ENCODE measurements at places on chromosomes 6 and 20.

GRCh38 chr20:51894619-51895018, 92.3 kb upstream of the SALL4 start:
- DNase-seq, result no peak

- DNase-seq, result no peak
These were observed 241.0 kb downstream of the MYLK4 start for GRCh38 chr6:2509711-2510110.

DNA sequence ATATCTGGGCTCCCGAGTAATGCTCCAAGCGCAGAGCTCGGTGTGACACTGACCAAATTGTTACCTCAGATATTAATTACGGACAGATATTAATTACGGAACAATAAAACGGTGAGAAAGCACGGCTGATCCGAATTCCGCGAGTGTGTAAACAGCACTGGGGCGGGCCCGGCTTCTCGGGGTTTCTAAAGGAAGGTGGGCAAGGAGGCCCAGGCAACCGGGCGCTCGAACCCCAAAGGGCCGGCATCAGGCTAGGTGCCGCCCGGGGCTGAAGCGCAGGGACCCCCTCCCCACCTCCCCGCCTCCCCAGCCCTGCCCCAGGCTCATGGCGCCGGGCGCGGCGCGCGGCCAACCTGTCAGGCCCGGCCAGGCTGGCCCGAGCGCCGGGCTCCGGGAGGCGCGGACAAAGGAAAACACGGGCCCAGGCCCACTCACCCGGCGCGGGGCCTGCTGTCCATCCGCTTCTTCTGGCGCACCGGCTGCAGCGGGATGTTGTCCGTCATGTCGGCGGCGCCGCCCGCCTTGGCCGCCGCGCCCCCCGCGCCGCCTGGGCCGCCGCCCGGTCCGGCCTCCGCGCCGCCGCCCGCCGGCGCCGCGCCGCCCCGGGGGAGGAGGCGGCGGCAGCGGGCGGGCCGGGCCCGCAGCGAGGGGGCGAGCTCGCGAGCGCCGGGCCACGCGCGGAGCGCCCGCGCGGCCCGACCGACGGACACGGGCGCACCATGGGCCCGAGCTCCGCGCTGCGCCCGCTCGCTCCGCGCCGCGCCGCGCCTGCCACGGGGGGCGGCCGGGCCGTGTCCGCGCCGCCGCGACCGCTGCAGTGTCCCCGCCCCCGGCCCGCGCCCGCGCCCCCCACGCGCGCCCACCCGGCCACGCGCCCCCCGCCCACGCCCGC, at the start of gene ATP9A:
TSS of gene ATP9A (minus strand) at position 524 of the 892 bp plus-strand sequence. CDS start at position 503, 21 bp downstream.
- no peak for DNase-seq

DNA sequence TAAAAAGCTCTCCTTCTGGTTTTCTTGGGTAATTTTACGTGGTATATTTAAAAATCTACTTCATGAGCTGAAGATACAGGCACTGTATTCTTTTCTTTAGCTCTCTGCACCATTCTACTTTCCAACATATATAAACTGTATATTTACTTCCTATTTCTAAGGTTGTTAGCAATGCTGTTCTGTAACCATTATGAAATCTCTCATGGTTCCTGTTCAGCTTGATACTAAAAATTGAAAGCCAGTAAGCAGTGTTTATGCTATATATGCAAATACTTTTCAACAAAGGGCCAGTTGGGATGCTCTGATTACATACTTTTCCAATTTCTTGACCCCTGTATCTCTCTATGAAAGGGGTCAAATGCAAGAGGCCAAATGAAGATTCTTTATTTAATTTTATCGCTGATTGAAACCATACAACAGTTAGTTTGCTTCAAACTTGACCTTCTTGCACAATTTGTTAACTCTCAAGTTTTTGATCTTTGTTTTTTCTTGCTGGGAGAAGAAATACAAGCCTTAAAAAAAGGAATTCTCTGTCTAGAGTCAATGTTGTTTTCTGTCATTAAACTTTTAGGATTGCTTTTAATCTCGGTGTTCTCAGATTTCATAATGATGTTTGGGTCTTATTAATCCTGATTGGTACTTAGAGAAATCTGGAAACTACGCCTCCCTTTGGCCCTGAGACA, 223.2 kb downstream of the PRL start:
- no peak for DNase-seq

GRCh38 chr6:127204281-127204680, 62.4 kb upstream of the RNF146 start:
- DNase-seq, result no peak

DNA sequence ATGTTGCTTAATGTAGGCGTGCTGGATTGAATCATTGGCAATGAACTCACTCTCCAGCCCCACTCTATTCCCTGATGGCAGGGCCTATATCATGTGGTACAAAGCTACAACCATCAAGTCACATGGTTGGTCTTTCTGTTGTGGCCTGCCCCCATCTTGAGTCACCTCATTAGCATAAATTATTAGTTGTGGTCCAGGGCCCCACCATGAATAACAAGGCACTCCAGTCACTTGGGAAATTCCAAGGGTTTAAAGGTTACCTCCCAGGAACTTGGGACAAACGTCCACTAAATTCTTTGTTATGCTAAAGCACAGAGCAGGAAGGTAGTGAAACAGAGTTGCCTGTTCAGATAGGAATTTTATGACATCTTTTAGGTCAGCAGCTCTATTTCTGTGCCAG, 193.7 kb downstream of the SLC35F1 start:
- DNase-seq, result no peak

DNA sequence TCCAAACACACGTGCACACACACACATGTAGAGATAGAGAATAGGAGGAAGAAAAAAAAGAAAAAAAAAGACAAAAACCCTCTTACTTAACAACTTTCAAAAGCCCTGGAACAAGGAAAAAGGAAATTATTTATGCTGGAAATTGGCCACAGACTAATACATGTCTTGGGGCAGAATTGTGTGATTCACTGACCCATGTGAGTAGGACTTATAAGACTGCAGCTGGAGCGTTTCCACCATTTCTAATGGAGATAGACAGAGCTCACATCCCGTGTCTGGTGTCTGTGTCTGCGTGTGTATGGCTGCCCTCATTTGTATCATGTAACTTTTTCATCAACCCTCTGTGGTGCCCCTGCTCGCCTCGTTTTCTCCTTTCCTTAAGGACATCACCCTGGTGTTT, 99.8 kb upstream of the PDE10A start:
- DNase-seq, result no peak

DNA sequence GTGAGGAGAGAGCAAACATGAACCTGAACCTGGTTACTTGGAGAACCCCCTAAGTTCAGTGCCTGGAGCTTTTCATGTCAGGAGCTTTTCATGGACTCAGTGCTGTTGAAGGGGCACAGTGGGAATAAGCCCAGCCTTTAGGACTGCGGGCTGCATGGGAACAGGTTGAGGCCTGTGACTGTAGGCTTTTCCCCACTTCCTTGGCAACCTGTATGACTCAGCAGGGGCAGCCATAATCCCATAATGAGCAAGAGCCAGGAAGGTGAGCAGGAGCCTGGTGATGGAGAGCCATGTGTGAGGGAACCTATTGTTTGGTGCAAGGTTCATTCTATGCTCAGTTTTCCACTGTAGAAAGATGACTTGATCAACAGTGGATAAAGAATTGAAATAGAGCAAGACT, 23.4 kb downstream of the MEP1A start:
- no peak for DNase-seq

GRCh38 chr6:134903448-134903847, 46.5 kb downstream of the ALDH8A1 start:
- DNase-seq, result no peak

DNA sequence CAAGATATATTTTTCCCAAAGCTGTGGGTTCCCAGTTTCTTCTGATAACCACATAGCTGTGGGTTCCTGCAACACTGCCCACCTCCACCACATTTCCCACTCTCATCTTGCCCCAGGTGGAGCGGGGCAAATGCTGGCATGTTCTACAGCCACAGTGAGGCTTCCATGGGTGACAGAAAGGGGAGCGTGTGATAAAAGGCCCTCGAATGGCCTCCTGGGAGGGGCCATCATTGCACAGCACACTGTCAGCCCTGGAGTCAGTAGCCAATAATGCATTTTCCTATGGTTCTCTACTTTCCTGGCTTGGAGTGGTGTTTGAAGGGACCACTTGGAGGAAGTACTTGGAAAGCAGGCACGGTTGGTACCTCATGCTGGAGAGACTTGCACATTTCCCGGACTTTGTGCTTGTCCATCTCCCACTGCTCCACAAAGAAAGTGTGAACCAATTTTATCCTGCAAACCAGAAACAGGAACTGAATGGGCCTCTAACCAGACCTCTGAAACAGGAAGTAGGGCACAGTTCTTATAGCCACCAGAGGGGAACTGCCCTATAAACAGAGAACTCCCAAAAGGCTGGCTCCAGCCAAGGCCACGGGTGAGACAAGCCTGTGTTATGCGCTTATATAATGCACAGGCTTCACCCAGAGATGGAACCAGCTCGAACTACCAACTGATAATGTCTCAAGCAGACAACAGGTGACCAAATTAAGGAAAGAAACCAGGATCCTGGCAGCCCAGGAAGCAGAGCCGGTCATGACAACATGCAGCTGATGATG, 8.6 kb downstream of the MAP3K5 start:
- no peak for DNase-seq

- no peak for DNase-seq
These were observed 539.4 kb upstream of the BTBD3 start for GRCh38 chr20:11378252-11378651.

GRCh38 chr20:1711826-1712601, 54.4 kb upstream of the SIRPG start:
- no peak for DNase-seq

DNA sequence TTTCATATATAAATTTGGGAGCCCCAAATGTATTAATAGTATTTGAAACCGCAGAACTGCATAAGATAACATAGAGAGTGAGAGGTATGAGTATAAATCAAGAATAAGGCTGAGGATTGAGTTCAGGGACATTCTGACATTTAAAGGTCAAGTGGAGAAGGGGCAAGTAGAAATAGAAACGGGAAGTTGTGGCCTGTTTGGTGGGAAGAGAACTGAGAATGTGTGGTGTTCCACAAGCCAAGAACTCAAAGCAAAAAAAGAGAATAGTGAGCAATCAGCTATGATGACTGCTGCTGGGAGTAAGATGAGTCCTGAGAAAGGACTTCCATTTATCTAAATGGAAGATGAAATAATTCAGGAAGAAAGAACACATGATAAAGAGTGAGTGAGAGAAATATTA, 418.4 kb downstream of the CD109 start:
- no peak for DNase-seq

DNA sequence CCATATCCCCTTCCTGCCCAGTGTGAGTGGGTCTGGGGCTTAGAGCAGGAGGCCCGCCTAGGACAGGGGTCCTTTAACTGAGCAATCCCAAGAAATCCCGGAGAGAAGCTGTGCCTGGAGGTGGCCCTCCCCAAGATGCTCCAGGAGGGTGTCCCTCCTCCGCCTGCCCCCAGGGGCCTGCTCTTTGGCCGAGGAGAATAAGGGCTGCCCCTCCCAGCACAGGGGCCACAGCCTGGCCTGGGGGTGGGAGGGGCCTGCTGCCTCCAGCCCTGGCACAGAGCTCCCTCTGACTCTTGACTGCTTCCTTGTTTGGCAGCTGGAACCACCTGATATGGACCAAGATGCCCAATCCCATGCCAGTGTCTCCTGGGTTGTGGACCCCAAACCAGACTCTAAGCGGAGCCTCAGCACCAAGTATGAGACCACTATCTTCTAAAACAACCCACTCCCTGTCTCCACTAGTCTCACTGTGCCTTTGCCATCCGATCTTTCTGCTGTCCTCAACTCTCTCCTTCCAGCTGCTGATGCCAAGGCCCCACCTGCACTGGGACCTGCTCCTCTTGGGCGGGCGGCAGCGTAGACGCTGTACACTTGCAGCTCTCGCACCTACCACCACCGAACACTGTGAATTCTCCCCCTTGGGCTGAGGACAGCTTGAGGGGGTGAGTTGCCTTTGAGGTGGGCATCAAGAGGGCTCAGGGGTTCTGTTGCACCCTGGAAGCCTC, 54.3 kb downstream of the TCP11 start:
- DNase-seq, result no peak

DNA sequence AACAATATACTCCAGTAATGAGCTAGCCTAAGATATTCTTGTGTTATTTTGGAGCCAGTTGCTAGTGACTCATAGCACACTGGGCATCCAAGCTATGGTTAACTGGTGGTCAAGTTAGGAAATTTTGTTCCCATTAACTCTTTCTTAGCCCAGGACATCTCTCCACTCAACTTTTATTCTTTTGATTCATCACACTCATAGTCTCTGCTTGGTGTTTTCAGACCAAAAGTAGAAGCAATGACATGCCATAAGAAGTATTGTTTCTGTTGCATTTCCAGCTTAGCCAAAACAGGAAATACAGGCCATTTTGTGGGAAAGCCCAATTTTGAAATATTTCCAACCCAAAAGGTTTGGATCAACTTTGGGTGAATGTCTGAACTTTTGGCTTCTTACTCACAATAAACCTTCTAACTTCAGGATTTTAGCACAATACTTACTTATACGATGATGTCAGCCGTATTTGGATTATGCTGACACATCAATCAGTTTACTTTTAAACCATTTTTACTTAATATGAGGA, 31.6 kb upstream of the CCN2 start:
- peak; percentile 49 for DNase-seq

- no peak for DNase-seq
These were observed 49.9 kb upstream of the COL21A1 start for GRCh38 chr6:56297022-56297989.

DNA sequence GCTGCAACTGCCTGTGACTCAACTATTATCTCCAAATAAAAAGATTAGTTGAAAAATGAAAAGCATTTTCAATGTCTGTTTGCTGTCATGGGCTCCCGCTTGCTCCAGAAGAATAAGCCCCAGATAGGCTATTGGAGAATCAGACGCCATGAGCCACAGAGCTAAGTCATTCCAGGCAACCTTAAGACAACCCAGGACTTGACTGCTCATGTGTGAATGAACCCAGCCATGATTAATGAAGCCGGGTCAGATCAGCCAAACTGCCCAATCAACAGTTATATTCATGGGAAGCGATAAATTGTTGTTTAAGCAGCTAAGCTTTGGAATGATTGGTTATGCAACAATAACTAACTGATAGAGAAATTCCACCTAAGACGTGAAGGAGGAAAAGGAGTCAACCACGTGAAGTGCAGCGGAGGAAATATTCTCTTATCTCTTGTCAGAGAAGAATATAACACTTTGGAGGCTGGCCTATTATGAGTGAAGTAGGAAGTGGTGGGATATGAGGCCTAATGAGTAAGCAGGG, 64.2 kb downstream of the DOK5 start:
- no peak for DNase-seq

DNA sequence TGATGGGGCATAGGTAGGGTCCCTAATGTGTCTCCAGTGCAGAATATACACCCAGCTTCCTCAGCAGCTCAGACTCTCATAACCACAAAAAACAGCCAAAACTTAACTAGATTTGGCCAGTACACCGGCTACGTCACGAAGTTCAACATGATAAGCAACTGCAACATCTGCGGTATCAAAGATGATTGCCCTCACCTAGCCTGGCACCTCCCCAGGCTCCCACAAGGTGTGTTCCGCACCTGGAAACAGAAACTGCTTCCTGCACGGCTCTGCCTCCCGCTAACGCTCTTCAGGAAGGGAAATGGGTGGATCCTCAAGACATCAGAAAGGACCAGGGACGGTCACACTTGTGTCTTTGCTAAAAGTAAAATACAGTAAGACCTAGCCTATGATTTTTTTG, 9.5 kb downstream of the TXNDC5 start:
- DNase-seq, result no peak
